ENCODE measurements at places on chromosomes 5 and 9.

DNA sequence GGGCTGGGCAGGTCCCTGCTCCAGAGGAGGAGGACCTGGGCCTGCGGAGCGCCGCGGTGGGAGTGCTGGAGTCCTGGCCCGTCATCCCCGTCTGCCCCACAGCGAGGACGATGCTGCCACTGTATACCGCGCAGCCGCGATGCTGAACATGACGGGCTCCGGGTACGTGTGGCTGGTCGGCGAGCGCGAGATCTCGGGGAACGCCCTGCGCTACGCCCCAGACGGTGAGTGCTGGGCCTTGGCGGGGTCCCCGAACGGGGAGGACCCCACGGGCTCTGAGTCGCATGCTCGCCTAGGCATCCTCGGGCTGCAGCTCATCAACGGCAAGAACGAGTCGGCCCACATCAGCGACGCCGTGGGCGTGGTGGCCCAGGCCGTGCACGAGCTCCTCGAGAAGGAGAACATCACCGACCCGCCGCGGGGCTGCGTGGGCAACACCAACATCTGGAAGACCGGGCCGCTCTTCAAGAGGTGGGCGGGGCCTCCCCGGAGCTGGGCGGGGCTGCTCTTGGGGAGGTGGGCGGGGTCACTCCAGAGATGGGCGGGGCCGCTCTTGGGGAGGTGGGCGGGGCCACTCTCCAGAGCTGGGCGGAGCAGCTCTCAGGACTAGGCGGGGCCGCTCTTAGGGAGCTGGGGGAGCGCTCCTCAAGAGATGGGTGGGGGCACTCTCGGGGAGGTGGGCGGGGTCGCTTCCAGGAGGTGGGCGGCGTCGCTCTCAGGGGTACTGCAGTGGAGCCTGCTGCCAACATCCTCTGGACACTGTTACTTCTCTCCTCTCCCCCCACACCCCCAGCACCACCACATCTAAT, 13.1 kb downstream of the LRRC26 start:
- no peak for DNase-seq

GRCh38 chr5:152072091-152072490, 147.4 kb upstream of the GLRA1 start:
- DNase-seq = no peak

- DNase-seq = no peak
These were observed 1.7 kb upstream of the CNTRL start for GRCh38 chr9:121073038-121073437.

GRCh38 chr5:169296419-169297143, 4.4 kb downstream of the SLIT3 start:
- DNase-seq = no peak

DNA sequence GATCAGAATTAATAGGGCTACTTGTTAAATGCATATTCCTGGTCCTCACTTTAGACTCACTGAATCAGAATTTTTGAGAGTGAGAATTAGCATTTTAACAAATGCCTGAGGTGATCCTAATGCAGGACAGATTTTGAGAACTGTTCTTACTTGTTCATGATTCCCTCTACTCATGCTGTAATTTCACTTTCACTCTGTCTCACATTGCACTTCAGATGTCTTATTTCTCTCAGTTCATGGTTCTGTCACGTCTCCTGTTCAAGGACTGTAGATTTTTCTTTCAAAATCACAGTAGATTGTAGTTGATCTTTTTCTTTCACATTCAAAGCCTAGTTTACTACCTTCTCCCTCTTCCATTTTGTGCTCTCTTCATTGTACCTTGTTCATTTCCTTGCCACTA, 54.3 kb downstream of the ADGRV1 start:
- no peak for DNase-seq

DNA sequence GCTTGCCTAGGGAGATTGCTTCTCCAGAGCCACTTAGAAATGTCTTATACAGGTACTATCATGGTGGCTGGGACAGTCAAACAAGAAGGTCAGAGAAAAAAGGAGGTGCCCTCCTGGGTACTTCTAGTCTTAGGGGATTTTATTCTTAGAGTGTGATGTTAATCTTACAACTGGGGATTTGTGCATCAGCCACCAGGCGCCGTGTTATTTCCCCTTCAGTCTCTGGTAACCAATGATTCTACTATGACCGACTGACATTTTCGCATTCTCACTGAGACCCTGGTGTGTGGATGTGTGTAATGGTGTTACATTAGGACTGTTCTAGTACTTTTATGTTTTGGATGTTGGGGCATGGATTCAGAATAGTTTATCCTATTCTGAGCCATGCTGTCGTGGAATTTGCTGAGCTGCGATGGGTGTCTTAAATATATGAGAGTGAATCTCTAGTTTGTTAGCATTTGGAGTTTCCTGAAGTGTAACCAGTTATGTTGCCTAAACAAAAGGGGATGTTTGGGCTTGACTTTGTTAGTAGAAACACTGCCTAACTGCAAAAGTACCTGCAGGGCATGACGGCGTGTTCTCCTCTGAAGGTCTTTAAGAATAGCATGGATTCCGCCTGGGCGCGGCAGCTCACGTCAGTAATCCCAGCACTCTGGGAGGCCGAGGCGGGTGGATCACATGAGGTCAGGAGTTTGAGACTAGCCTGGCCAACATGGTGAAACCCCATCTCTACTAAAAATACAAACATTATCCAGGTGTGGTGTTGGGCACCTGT, 175.2 kb upstream of the DAP start:
- DNase-seq = no peak

Measured in D721Med (cell line).